Dorsolateral prefrontal cortex (tissue), 122 donors: ENCODE measurements at places on chromosomes 2 and 18. TPM values are rescaled to one million over a fixed set of nuclear protein-coding genes. Genes with fewer than 3 reads are reported as not detected.

The NOP58 gene
- total RNA-seq, result 37.5 TPM

The ACKR3 gene
- total RNA-seq, result 18.2 TPM

The OTOS gene
- 6.1 TPM for total RNA-seq

The GKN2 gene
- total RNA-seq, result not detected

The CYP26B1 gene
- total RNA-seq, result 13.3 TPM

The LCT gene
- total RNA-seq, result not detected

The IL1B gene
- total RNA-seq, result 7.4 TPM

The MSTN gene
- total RNA-seq, result 1.3 TPM

The POTEC gene
- not detected for total RNA-seq

The DSEL gene
- total RNA-seq, result 21.2 TPM

The MTLN gene
- 53.6 TPM for total RNA-seq

The IL36G gene
- total RNA-seq, result not detected

The UGT1A3 gene
- not detected for total RNA-seq

The CD302 gene
- 10.9 TPM for total RNA-seq

The IER3IP1 gene
- total RNA-seq, result 8.5 TPM

The SCG2 gene
- 56.8 TPM for total RNA-seq

The BMPR2 gene
- 89.1 TPM for total RNA-seq

The ABCG8 gene
- 2.7 TPM for total RNA-seq
